ENCODE measurements at places on chromosomes 4 and X. TPM values are rescaled to one million over a fixed set of nuclear protein-coding genes. Genes with fewer than 3 reads are reported as not detected.

IQCM gene
- total RNA-seq = not detected

CASP6 gene
- total RNA-seq = 28.0 TPM

CT45A9 gene
- total RNA-seq = not detected

NCBP2L gene
- total RNA-seq = not detected

PPBP gene
- total RNA-seq = not detected

CTAG1B gene
- total RNA-seq = not detected

F8A3 gene
- total RNA-seq = 5.2 TPM

SLC25A43 gene
- total RNA-seq = 6.9 TPM

PPARGC1A gene
- total RNA-seq = 2.8 TPM

TRO gene
- total RNA-seq = 106 TPM

MCF2 gene
- 0.23 TPM for total RNA-seq

DNA sequence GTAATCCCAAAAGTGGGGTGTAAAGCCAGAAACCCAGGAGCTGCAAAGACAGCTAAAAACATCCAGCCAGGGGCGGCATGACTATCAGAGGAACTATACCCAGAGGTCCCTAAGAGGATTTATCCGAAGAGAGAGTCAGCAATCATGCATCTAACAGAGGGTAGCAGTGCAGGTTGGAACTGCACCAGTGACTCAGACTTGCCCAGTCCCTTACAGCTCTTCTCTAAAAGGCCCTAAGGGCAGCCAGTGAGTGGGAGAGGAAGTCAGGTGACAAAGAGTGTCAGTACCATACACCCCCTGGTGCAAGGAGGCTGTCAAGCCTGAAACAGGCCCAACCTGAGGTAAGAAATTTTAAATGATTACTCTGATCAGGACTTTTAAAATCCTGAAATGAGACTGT lies 88.1 kb downstream of the CAMK2D start:
- DNase-seq = no peak

DNA sequence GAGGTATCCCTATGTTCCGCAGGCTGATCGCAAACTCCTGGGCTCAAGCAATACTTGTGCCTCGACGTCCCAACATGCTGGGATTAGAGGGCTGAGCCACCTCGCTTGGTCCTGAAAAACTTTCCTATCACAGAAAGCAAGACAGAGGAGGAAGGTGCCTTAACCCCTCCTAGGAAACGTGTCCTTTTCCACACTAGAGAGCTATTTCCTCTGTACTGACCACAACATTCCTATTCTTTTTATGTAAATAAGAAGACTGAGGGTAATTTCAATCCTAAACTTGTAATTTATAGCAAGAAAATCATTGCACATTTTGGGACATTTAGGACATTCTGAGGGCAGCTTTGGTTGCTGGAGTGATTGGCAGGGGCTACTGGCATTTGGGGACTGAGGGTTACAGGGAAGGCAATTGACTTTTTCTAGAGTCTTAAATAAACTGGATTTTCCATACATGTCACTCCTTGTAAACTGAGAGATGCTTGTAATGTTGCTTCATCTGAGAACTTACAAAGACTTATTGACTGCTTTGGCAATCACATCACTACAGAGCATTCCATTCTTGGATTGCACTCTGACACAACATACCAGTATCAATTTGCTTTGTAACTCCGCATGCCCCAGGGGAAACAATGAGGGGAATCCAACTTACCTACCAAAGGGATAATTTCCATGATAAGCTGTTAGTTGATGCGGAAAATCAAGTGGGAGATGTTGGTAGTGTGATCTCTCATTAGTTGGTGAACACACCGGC lies 15.6 kb downstream of the XAGE3 start:
- DNase-seq = no peak

- DNase-seq = no peak
Measured at GRCh38 chr4:3019145-3019846, 55.0 kb downstream of the HTT-AS start.

DNA sequence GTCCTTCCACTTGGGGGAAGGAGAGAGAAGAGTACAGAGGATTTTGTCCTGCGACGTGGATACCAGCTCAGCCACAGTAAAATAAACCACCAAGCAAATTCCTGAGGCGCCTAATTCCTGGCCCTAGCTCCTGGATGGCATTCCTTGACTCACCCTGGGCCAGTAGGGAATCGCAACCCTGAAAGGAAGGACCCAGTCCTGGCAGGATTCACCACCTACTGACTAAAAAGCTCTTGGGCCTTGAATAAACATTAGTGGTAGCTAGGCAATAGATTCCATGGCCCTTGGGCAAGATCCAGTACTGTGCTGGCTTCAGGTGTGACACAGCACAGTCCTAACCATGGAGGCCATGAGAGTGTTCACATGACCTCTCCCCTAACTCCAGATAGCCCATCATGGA lies 45.6 kb downstream of the GABRA3 start:
- no peak for DNase-seq

- DNase-seq = no peak
Measured at GRCh38 chrX:19666950-19667349, 151.6 kb upstream of the MAP3K15 start.

- no peak for DNase-seq
Measured at GRCh38 chr4:110085131-110085530, 113.3 kb downstream of the ELOVL6 start.

DNA sequence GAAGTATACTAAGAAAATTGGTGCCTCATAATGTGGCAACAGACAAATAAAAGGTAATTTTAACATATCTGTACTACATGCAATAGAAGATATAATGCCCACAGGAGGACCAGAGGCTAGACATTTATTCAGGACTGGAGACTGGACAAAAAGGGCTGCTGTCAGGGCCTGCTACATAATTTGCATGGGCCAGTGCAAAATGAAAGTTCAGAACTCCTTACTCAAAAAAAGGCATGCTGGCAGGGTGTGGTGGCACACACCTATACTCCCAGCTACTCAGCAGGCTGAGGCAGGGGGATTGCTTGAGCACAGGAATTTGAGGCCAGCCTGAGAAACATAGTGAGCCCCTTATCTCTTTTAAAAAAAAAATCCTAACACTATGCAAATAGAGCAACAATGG lies 12.4 kb upstream of the MAOA start:
- DNase-seq = no peak

DNA sequence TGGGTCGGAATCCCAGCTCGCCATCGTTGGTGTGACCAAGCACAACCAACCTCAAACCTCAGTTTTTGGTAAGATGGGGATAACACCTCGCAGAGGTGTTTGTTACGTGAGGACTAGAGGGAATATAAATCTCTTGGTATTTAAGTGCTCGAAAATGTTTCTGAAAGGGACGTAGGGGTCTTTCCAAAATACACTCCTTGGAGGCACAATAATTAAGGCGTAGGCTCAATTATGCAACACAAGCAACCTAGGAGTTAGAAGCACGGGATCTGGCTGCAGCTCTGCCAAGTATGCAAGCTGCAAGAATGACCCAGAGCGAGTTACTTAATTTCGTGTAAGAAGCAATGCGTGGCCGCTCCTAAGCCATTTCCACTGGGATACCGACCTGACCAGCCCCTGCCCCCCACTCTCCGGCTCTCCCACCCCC lies 552 bp downstream of the ADH5 start:
- peak; percentile 26 for DNase-seq

DNA sequence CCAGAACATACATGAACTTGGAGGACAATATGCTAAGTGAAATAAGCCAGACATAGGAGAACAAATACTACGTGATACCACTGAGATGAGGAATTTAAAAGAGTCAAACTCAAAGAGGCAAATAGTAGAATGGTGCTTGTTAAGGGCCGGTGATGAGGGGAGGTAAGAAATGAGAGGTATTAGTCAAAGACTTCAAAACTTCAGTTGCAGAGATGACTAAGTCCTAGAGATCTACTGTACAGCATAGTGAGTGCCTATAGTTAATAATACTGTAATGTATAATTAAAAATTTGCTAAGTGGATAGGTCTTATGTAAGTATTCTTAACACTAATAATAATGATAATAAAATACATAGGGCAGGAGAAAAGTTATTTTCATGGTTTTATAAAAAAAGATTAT lies 126.9 kb upstream of the VEGFC start:
- no peak for DNase-seq

DNA sequence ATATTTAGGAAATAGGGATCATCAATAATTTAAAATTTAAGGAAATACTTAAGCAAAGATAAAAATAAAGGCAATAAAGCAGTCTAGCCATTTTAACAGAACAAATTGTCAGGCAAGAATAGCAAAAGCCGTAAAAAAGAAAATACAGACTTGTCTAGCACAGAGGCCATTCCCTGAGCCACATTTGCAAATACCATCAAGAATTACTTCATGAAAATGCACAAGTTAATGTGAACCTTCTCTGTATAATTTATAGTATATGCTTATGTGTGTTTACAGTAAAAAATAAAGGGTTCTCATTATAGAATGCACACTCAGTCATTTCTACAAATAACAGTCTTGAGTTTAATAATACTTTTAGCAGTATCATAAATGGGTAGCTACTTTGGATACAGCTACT lies 505.9 kb upstream of the CPEB2 start:
- DNase-seq = no peak

- no peak for DNase-seq
Measured at GRCh38 chrX:111886678-111887077, 10.7 kb downstream of the TRPC5OS start.

DNA sequence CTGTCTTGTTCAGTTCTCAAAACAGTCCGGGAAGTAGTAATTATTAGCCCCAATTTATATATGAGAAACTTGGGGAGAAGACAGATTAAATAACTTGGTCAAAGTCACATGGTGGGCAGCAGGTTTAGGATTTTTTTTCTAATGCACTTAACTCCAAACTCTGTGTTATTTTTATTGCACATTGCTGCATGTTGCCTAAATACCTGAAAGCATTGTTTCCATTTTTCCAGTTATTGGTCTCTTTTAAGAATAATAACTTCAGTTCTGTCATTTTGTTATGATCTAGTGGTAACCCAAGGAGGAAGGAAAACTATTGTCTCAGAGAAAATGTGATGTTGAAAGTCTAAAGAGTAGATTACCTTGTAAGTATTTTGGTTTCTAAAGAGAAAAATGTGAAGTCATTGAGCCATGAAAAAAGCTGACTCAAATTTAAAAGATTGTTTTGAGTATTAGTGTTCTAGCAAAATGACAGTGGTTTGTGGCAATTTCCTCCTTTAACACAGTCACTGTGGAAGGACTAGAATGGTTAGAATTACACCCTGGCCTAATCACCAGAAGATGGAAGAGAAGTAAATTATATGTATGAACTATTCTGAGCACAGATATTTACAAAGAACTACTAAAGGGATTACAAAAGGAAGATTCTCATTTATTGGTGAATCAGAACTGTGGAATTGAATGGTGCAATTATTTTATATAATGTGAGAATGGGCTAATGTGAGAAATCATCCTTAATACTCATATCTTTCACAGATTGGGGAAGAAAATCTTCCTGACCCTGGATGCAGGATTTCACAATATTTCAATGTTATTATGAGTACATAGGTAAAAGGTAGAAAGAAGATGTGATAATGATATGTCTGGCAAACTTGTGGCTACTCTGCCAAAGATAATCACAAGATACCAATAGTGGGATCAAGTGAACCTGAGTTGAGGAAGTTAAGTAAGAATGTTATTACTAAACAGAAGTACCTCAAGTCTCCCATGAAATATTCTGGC lies 21.7 kb upstream of the CXCL8 start:
- DNase-seq = no peak

GRCh38 chr4:120481756-120482155 lies 415.1 kb upstream of the MAD2L1 start:
- DNase-seq = no peak

- DNase-seq = no peak
Measured at GRCh38 chrX:21661316-21661715, 3.2 kb upstream of the KLHL34 start.

GRCh38 chrX:44483965-44484606 lies 58.6 kb downstream of the FUNDC1 start:
- no peak for DNase-seq

DNA sequence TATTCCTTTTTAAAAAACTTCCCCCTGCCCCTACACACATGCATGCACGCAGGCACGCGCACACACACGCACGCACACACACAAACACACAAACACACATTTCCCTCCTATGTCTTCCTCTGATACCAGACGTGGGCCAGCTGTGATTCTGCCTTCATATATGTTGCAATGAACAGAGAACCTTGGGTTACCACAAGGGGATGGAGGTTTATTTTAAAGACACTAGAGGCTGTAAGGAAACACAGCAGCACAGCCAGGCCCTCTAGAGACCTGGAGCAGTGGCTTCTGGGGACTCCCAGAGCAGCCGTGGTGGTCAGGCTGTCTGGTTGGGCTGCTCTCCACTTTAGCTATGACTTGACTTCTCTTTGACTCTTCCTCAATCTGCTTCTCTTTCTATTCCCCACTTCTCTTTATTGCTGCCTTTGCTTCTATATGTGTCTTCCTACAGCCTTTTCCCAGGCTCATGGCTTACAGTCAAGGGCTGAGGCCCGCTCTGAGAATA lies 3.2 kb upstream of the TLR10 start:
- no peak for DNase-seq

- no peak for DNase-seq
Measured at GRCh38 chr4:11799196-11799595, 370.5 kb upstream of the HS3ST1 start.

DNA sequence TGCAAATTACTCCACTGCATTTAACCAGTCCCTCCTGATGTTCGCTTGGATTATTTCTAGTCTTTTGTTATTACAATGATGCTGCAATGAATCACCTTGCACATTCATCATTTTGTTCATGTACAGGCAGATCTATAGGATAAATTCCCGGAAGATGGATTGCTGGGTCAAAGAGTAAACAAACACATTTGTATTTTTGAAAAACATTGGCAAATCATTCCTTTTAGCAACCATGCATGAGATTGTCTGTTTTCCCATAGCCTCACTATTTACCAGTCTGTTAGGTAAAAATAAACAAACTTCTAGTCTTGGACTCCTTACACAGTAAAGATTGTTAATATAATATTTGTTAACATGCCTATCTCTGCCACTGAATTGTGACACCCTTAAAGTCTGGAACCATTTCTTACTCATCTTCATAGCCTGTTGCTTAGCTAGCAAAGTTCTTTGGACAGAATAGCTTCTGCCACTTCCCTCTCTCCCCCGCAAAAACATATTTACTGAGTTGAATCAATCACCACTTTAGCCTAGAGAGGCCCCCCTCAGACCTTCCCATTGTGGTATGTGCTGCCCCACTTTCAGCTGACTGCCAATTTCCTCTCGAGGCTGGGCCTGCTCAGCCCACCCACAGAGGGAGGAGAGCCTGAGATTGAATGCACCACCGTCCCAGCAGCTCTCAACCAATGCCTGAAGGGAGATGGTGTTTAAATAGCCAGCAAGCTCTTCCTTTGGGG lies 108.4 kb upstream of the ATXN3L start:
- no peak for DNase-seq

DNA sequence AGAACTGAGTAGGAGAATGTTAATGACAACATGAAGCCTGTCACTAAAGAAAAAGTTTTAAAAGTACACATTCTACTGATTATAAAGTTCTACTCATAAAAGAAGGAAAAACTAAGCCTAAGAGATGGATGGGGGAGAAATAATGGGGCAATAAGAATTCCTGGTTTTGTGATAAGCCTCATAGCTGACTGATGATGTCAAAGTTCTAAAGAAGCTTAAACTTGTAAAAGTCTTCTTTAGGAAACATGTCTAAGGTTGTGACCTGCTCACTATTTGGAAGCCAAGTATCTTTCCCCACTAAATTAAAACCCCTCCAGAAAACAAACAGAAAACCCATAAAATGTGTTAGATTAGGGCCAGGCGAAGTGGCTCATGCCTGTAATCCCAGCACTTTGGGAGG lies 232.9 kb upstream of the GIMD1 start:
- DNase-seq = no peak
